ENCODE measurements at places on chromosomes 11 and 22. TPM values are rescaled to one million over a fixed set of nuclear protein-coding genes. Genes with fewer than 3 reads are reported as not detected.

DNA sequence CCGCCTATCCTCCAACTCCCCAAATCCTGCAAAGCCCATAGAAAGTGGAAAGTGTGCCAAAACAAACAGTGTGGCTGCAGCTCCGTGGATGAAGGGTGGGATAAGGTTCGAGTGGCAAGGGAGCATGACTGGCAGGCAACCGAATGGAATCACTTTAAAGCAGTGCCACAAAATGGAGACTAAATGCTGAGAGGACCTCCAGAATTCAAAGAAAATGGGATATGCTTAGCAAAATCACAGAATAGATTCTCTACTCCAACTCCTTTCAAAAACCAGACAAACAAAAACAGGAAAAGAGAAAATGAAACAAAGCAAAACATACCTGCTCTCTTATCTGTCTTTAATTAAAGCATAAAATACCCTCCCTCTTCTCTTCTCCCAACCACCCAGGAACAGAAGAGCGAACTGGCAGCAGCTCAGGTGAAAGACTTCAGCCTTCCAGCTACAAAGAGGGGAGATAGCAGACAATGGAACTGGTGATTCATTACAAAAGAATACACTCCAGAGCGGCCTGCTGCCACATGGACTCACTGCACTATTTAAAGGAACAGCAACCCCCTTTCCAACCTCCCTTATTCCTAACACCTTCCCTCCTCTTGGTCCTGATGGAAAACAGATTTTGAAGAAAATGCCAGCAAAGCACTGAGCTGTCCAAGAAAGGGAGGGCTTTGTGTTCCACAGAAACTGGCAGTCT is 118.5 kb downstream of the APOL5 start:
- peak; percentile 66 for DNase-seq

GRCh38 chr11:95247127-95247684 is 16.2 kb upstream of the SESN3 start:
- DNase-seq = no peak

GRCh38 chr11:66868726-66869566 is 12.1 kb downstream of the LRFN4 start:
- no peak for DNase-seq

DNA sequence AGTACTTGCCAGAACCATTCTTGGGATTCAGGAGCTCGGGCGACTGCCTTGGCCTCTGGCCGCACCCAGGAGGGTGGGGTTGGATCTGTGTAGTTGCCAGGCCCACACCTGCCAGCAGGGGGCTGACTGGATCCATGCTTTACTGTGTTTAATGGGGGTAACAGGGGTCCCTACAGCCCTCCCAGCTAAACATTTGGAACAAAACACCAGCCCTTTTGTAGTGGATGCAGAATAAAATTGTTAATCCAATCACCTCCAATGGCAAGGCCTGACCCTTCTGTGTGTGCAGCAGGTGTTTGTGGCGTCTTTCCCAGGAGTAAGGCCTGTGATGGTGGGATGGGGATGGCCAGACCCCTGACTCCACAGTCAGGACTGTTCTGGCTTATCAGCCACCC is 22.5 kb downstream of the SUN2 start:
- no peak for DNase-seq

DNA sequence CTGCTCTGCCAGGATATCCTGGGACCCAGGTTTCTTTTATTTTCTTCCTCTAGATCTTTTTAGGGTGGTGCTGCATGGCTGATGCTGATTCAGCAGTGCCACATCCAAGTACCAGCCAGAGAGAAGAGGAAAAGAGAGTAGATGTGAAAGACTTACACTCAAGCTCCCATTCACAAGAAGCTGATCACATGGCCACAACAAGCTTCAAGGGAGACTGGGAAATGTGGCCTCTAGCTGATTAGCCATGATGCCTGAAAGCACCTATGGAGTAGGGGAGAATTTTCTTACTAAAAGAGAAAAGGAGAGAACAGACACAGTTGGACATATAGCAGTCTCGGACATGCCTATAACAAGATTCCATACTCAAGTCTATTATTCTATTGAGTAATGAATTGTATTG is 34.4 kb upstream of the FJX1 start:
- no peak for DNase-seq

GRCh38 chr11:134753771-134754520 is 341.9 kb upstream of the B3GAT1 start:
- peak; percentile 38 for DNase-seq

- DNase-seq = no peak
Observed at GRCh38 chr11:4610258-4610935, 2.4 kb upstream of the TRIM68 start.

DNA sequence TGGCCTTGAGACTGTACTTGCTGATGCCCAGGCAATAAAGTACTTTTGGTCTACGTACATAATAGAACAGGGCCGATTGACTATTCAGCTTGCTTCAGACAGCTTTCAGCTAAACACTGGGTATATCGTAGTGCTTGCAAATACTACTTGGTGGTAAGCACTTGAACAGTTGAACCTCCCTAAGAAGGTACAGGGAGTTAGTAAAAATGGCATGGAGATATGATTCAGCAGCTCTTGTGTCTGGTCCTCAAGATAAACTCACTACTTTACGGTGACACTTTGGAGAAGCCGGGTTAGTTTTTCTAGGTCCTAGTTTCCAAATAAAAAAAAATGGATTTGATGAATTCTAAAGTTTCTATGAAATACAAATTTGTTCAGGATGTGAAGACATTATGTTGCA is 7.3 kb downstream of the CCDC117 start:
- DNase-seq = no peak

- DNase-seq = no peak
Observed at GRCh38 chr22:50081426-50082196, 3.6 kb downstream of the MLC1 start.

DNA sequence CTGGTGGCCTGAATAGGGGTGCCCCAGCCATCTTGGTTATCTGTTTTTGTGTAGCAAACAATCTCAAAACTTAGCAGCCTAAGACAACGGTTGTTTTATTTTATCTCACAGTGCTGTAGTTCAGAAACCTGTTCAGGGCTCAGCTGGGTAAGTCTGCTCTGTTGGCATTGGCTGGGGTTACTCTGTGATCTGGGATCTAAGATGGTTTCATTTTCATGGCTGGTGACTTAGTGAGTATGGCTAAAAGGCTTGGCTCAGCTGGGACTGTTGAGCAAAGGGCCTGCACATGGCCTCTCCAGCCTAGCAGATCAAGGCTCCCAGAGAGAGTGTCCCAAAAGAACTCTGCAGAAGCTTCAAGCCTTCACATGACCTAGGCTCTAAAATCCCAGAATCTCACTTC is 60.8 kb upstream of the POU2AF1 start:
- DNase-seq = no peak

DNA sequence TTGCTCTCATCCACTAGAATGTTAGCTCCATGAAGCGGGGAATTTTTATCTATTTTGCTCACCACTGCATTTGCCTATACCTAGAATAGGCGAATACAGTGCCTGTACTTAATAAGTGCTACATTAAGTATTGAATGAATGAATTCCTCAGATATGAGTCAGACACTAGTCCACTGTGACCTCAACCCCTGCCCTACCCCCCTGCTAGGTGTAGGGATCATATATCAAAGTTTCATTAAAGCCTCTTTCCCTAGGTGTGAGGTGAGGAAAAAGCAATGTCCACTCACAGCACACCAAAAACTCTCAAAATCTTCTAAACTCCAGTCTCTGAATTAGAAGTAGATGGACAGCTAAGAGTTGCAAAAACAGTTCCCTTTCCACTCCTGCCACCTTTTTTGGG is 9.8 kb upstream of the PSMA1 start:
- no peak for DNase-seq

DNA sequence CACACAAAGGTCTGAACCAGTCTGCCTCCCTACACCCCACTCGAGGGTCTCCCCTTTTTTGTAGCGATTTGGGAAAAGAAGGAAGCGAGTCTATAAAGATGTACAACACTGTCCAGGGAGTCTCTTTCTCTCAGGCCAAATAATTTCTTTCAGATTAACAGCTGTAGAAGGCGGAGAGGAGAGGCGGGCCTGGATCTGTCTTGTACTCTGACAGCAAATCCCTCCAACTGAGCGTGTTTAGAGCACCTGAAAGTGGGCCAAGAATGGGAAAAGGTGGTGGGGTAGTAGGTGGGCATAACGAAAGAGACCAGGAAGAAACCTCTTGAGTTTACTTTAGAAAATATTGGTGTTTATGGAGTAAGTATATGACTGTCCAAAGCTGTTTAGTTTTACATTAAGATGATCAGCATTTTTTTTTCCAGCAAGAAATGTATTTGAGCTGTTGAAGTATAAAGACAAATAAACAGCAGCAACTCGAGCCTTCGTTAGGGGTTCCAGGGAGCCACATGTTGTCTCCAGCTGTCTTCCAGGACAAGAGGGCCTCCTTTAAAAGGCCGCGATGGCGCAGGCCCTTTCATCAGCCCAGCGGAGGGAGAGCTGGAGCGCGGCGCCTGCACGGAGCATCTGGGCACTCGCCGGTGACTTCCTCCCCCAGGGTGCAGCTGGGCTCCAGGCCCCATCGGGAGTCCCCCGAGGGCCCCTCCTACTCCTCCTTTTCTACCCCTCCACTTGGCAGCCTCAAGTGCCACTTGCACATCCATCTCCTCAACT is 34.9 kb downstream of the SCUBE1 start:
- no peak for DNase-seq

GRCh38 chr22:23183061-23183698 is 2.9 kb downstream of the BCR start:
- peak; percentile 69 for DNase-seq

- no peak for DNase-seq
Observed at GRCh38 chr11:71248656-71249055, 3.7 kb downstream of the SHANK2 start.

DNA sequence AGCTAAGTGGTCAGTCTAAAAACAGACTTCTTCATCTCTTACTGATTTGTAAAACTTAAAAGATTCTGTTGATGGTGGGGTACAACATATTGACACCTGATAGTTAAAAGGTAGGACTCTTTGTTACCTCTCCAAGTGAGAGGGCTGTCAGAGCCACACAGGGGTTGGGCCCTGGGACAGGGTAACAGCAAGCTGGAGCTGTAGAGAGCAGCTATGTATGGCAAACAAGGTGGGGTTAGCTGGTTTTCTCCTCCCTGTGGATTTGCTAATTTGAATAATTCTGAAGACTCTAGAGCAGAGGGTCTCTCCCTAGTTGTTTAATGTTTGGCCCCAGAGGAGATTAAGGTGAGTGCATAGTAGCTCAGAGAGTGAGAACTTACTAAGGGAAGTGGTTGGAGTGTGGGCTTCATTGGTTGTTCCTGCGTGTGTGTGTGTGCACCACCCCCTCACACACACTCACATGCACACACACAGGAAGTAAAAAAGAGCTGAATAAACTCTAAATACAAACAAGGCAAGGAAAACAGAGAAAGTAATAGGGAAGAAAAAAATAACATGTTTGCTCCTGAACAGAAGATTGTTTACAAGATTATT is 9.2 kb upstream of the GAS2 start:
- no peak for DNase-seq

DNA sequence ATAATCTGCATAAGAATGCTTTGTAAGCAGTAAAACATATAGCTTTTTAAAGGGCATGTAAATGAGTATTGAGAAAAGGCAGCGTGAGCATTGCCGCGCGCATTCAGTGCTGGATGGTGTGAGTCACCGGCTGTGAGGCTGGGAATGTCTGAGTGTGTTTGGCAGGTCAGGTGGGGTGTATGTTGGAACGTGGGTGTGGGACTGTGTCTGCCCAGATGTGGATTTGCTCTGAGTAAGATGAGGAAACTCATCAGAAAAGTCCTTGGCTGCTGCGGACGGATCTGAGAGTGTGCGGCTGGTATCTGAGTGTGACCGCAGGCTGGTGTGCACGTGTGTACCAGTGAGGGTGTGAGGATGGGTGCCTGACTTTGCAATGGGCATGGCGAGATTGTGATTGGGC is 66.2 kb upstream of the NECTIN1 start:
- DNase-seq = no peak

DNA sequence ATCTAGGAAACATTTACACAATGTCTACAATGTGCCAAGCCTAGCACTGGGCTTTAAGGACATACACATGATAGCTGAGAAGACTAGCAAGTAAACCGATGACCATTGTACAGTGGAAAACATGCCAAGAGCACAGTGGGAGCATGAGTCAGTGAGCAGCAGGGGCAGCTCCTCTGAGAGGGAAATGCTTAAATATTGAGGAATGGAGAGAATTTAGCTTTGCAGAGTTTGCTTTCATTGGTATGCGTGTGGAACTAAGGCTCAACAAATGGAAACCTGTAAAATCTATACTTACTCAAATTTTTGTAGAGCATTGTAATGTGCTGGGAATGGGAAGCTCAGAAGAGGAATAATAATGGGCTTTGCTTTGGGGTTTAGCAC is 282.3 kb downstream of the ST3GAL4 start:
- no peak for DNase-seq

GRCh38 chr22:47166033-47166404 is 403.6 kb downstream of the TBC1D22A start:
- DNase-seq = no peak

DNA sequence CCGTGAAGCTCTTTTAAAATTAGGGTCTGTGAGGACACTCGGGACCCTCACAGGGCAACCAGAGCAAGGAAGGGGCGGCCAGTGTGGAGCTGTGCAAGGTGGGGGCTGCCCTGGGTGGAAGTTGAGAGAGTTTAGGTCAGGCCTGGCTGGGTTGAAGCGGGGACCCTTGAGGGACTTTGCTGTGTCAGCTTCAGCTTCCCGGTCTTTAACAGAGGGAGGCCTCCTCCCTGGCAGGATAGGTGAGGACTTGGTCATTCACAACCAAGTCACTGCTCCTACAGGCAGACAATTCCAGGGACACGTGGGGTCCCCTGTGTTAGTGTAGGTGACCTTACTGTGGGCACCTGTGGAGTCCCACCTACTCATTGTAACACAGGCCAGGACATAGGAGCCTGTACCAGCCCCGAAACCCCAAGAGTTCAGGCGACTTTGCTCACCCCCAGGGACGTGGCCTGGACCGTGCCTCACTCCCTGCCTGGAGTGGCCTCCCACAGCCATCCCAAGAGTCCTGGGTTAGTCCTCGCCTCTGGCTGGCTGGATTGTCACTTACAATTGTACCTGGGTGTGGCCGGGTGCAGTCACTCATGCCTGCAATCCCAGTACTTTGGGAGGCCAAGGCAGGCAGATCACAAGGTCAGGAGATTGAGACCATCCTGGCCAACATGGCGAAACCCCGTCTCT is 18.8 kb upstream of the ARHGAP8 start:
- no peak for DNase-seq

SC5D gene
- 21.6 TPM for total RNA-seq

PPME1 gene
- total RNA-seq = 35.0 TPM

SPTBN2 gene
- total RNA-seq = 3.3 TPM

NAA40 gene
- 25.5 TPM for total RNA-seq

ZBTB44 gene
- total RNA-seq = 48.5 TPM

TSSK2 gene
- total RNA-seq = not detected

TMPRSS4 gene
- not detected for total RNA-seq

KCTD14 gene
- 0.59 TPM for total RNA-seq

SLN gene
- total RNA-seq = 767 TPM

Measured in right atrium auricular region (tissue), 2 donors.